ENCODE measurements at places on chromosomes 6 and 20. TPM values are rescaled to one million over a fixed set of nuclear protein-coding genes. Genes with fewer than 3 reads are reported as not detected.

The HLA-DQB2 gene
- total RNA-seq: not detected

DNA sequence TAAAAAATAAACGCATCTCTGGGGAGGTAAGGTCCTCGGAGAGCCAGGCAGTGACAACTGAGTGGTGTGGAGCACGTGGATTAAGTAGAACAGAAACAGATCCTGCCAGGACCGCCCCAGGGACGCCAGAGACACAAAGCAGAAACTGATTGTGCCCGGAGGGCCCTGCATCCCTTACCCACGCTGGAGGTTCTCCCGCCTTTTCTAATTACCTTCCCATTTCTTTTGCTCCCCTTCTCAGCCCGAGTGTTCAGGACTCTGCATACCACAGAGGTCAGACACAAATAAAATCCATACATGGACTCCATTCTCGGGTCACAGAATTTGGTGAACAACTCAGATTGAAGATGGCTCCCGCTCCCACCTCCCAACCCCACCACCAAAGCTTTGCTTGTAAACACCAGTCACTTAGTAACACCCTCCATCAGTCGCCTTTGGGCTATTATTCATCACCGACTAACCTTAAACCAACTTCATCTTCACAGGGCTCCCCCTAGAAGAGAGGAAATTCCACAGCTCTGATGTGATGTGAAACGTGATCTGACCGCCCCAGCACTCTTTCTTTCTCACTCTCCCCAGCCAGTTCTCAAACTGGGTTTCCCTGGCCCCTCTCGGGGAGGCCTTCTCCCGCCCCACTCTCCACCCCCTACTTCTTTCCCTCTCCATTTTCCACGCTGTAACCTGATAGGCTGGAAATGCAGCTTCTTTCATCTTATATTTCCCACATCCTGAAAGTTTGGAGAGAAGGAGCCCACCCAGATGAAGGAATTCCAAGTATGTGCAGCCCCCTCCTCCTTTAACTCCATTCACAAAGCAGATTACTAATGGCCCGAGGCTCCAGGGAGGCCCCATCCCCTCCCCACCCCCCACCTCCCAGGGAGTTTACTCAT is 32.5 kb upstream of the PIM1 start:
- peak; percentile 33 for DNase-seq
- no peaks in the 10 kb centered on the region for H3K27me3 ChIP-seq
- H3K27ac ChIP-seq: peak overlapping the region; percentile 99
- H3K36me3 ChIP-seq: no peaks in the 10 kb centered on the region

The IGF2R gene
- total RNA-seq: 144 TPM

The TRIM10 gene
- total RNA-seq: not detected

GRCh38 chr6:16540804-16541752 is 220.2 kb downstream of the ATXN1 start:
- peaks cover 15% of the 10 kb centered on the region for H3K4me1 ChIP-seq
- H3K27ac ChIP-seq: no peak overlapping the region
- H3K27me3 ChIP-seq: no peaks in the 10 kb centered on the region
- DNase-seq: no peak
- peaks cover 3% of the 10 kb centered on the region for H3K36me3 ChIP-seq

DNA sequence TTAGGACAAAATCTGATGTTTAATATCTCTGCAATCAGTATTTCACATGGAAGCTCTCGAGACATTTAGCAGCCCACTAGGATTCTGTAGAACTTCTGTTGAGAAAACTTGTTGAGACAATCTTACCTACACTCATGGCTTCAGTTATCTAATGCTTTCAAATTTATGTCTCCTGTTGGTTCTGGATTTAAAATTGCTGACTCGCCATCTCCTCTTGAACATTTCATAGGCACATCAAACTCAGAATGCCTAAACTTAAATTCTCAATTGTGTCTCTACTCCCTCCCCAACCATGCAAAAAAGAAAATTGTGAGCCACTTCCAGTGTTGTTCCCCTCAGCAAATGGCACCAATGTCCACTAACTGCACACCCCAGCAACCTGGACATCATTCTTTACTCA is 142.5 kb upstream of the AHI1 start:
- H3K27ac ChIP-seq: no peak overlapping the region
- no peaks in the 10 kb centered on the region for H3K36me3 ChIP-seq
- H3K27me3 ChIP-seq: no peaks in the 10 kb centered on the region
- no peak overlapping the region for H3K4me3 ChIP-seq

DNA sequence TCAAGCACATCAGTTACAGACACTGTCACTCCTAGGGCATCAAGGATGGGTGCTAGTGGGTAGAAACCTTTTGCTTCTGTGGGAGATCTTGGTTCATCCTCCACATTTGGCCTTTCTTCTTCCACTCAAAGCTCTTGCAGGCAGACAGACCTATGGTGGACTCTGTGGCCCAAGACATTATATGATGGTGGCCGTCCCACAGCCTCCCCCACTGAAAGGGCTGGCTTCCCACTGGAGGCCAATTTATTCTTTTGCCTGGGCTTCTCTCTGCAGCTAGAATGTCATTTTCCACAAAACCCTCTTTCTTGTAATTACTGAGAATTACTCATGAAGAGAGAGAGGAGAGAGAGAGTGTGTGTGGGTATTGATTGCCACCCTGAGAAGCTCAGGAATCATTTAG is 43.8 kb downstream of the CD40 start:
- H3K4me1 ChIP-seq: no peaks in the 10 kb centered on the region
- no peaks in the 10 kb centered on the region for H3K36me3 ChIP-seq
- H3K27me3 ChIP-seq: peaks cover 29% of the 10 kb centered on the region
- no peak overlapping the region for H3K27ac ChIP-seq

- H3K4me1 ChIP-seq: peaks cover 6% of the 10 kb centered on the region
- H3K27me3 ChIP-seq: peaks cover 74% of the 10 kb centered on the region
- no peaks in the 10 kb centered on the region for H3K36me3 ChIP-seq
Observed at GRCh38 chr20:25859649-25860530, 163.2 kb upstream of the ZNF337 start.

Measured in progenitor cell of endocrine pancreas (in vitro differentiated cells).